ENCODE measurements at places on chromosomes 6 and 20. TPM values are rescaled to one million over a fixed set of nuclear protein-coding genes. Genes with fewer than 3 reads are reported as not detected.

- no peaks in the 10 kb centered on the region for H3K36me3 ChIP-seq
- peaks cover 26% of the 10 kb centered on the region for H3K4me1 ChIP-seq
- no peak overlapping the region for H3K4me3 ChIP-seq
- no peak overlapping the region for H3K27ac ChIP-seq
- no peaks in the 10 kb centered on the region for H3K27me3 ChIP-seq
- no peak for DNase-seq
These were observed 478.2 kb upstream of the CITED2 start for GRCh38 chr6:139852488-139853140.

- H3K4me3 ChIP-seq, result no peak overlapping the region
- no peaks in the 10 kb centered on the region for H3K36me3 ChIP-seq
- DNase-seq, result peak; percentile 7
- H3K27ac ChIP-seq, result no peak overlapping the region
- peaks cover 21% of the 10 kb centered on the region for H3K4me1 ChIP-seq
These were observed 5.0 kb downstream of the COL21A1 start for GRCh38 chr6:56242346-56242745.

DNA sequence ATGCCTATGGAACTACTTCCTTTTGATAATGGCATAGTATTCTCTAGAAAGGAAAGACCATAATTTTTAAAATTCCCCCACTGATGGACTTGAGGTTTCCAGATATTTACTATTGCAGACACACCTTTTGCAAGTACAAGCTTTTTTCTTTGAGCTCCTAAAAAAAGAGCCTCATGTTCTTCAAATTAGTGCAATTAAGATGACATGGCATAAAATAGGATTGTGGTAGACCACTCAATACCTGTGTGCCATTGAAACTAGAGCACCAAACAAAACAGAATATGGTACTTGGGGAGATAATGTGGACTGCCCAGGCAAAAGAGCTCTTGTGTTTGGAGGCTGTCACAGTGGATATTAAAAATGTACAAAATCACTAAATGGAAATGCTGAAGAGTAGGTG, 19.0 kb upstream of the LAMA2 start:
- H3K27me3 ChIP-seq, result no peaks in the 10 kb centered on the region
- H3K27ac ChIP-seq, result no peak overlapping the region
- H3K4me3 ChIP-seq, result no peak overlapping the region
- H3K4me1 ChIP-seq, result no peaks in the 10 kb centered on the region

Gene HLA-DMB
- total RNA-seq, result 55.0 TPM

Gene SLC29A1
- 48.9 TPM for total RNA-seq

Data from thyroid gland (tissue), 4 donors.